ENCODE measurements at places on chromosomes 3 and 15.

GRCh38 chr3:127035677-127036076, 52.8 kb downstream of the PLXNA1 start:
- DNase-seq = peak; percentile 87

DNA sequence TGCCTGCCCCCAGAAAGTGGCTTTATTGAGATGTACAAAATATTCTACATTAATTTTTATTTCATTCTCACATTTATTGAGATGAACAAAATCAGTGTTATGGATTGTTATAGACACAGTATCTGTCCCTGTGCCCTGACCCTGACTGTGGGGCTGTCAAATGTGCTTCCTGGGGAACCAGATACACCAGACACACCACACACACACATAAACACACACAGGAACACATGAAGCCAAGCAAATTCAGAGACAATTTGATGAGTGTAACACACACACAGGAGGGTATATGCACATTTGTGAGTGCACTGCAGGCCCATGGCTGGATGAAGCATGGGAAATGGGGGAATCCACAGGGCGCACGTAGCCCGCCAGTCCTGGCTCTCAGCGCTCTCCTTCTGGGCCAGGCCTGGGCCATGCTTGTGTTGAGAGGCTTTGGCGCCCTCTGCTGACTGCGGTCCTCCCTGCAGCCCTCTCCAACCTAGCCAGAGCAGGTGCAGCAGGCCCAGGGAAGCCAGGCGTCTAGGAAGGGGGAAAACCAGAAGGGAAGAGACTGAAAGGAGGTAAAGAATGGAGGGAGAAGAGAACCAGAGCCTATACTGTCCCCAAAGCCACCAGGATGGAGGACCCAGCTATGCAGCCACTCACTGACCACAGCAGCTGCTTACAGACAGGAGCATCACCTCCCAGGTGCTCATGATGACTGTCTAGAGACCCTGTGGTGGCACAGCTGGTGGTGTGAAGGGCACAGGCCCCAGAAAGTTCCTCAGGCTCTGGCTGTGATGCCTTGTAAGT, 18.0 kb upstream of the LOXL1 start:
- DNase-seq = peak; percentile 65

- peak; percentile 82 for DNase-seq
These were observed 32.0 kb upstream of the FURIN start for GRCh38 chr15:90836296-90836871.

- no peak for DNase-seq
These were observed 116.1 kb downstream of the IMPG2 start for GRCh38 chr3:101204246-101204645.

GRCh38 chr15:78243491-78243941, 9.2 kb upstream of the ACSBG1 start:
- DNase-seq = peak; percentile 22

- no peak for DNase-seq
These were observed 400.3 kb downstream of the LRTM1 start for GRCh38 chr3:54527521-54527920.

DNA sequence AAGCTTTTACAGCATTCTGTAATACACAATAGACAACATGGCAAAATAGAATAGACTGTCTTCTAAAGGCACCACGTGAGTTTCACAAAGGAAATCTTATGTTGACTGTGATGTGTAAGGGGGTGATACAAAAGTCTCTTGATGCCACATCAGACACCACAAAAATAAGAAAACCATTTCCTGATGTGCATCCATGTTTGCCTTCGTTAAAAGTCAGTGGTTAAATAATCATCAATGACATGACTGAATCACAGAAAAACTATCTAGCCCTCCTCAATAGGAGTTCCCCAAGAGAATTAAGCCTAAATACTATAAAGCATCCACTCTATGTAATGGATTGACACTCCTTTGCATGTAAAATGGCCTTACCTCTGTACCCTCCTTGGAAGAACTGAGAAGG, 198.6 kb upstream of the SLC2A2 start:
- DNase-seq = no peak

- no peak for DNase-seq
These were observed 38.0 kb upstream of the TIMP4 start for GRCh38 chr3:12196684-12197083.

DNA sequence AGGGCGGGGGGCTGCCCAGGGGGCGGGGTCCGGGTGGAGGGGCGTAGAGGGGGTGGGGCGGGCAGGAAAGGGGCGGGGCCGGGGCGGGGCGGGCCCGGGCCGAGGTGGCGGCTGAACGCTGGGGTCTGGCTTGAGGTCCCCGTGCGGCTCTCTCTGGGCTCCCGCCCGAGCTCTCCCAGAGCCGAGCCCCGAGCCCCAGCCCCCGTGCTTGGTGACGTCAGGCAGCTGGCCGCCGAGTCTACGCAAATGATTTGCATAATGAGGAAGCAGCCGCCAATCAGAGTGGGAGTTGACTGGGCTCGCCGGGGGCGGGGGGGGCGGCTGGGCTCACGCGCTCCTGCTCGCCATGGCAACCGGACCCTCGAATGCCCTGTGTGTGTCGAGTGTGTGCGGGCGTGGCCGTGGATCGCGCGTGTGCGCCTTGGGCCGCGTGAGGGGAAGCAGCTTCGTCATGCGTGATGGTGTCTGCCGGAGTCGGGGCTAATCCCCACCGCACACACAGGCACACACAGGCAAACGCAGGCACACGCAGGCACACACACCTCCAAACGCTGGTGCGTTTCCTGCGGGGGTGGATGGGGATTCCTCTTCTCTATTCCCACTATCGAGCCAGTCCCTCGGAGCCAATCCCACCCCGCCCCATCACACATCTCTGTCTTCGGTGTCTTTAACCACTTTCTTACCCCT, at the start of gene CELF6:
CELF6 (minus strand) TSS at position 173 of the 687 bp plus-strand sequence. CDS start 283 bp downstream, outside the sequence.
- peak; percentile 78 for DNase-seq

DNA sequence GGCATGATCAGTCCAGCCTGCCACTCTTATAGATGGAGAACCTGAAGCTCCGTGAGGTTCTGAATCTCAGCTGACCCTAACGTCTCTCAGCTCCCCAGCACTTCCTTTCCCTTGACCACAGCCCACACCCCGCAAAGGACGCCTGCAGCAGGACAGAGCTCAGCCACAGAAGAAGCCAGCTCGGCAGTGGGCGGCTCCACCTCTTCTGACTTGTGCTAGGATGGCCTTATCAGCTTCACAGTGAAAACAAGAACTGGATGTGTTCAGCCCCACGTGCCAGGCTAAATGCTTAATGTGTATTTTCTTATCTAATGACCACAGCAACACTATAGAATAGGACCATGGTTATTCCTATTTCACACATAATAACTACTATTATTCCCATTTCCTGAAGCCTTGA, 127.6 kb downstream of the ARNT2 start:
- DNase-seq = no peak

DNA sequence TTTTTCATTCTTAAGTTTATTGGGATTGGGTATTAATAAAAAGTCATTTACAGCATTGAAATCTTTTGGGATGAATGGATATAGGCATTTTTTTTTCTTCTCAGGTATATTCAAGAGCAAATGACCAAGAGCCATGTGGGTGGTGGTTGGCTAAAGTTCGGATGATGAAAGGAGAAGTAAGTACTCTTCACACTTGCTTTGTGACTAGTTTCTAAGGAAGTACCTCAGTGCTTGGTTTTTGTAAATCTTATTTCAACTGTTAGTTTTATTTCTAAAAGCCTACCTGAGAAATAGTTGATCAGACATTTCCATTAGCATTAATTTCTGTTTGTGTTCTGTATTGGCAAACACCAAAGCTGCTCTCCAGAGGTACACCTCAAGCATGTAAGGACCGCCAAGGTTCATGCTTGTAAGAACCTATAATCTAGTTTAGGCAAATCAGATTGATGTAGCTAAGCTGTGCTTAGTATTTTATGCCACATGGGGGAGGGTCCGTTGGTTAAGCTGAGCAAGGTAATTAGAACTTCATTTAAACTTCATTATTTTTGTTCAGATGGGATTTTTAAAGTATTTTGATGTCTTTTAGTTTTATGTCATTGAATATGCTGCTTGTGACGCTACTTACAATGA, 35.4 kb downstream of the FXR1 start:
- no peak for DNase-seq

- peak; percentile 81 for DNase-seq
These were observed 48.3 kb downstream of the MITF start for GRCh38 chr3:69787436-69788168.

Measured in fibroblast of skin of back (primary cell).